ENCODE measurements at places on chromosomes 7 and 10.
A peak's percentile ranks its signal among the peaks of the same experiment; 100 is the strongest.

- DNase-seq, result no peak
Measured at GRCh38 chr10:108319434-108320222, 1155.1 kb upstream of the SORCS1 start.

GRCh38 chr7:143285470-143285778, 666 bp downstream of the TMEM139 start:
- no peak for DNase-seq

DNA sequence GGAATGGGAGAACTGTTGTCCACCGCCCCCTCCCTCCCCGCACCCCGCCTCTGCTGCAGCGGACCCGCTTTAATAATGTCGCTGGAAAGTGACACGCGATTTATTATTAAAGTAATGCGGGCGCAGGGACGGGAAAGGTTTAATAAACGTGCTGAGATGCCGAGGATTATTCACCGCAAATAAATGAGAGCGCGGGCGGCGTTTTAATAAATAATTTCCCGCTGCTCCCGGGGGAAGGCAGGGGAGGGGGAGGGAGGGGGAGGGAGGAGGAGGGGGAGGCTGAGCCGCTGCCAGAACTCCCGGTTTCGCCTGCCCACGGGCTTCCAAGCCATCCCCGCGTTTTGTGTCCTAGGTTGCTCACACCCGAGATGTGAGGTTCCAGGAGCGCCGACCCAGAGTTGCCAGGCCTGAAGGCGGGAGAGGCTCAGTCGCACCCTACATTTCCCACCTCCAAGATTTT, 5.1 kb downstream of the KAZALD1 start:
- no peak for DNase-seq

- DNase-seq, result no peak
Measured at GRCh38 chr7:143295870-143296269, 7.7 kb downstream of the CASP2 start.

GRCh38 chr7:112665709-112666108, 124.5 kb downstream of the TMEM168 start:
- peak; percentile 14 for DNase-seq

DNA sequence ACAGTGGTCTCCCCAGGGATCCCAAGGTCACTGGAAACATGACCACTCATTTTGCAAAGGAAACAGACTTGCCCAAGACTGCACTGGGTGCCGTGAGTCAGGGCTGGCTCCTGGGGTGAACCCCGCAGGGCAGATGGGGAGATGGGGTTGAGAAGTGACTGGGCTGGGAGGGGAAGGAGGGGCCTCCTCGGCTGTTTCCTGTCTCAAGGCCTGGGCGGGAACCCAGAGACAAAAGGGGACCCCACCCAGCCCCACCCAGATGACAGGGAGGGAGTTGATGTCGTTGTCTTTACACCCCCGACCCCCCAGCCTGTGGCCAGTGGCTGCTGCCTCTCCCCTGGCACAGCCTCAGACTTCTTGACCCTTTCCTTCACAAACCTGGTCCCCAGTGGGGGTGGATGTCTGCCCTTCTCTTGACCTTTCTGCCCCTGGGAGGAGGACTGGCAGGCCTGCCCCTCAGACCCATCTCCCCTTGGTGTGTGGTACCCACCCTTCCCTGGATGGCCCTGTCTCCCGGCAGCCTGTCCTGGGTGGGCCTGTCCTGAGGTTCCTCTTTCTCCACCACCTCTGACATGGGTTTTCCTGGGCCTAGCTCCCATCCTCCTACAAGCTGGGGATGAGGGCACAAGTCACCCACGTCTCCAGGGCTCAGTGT, 1.4 kb downstream of the MYO1G start:
- no peak for DNase-seq

DNA sequence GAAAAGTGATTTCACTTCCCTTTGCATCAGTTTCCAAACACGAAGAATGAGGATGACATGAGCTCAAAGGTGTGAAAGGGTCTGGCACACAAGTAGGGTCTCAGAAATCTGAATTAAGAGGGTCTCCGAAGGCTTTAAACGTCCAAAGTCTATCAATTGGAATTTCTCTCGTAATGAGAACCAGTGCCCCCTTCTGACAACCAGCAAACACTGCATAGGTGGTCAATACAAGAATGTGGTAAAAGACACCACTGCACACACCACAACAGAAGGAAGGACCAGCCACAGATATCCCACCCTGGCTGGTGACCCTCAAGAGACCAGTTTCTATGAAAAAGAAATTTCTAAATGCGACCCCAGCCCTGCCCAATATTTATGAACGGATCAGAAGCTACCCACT, 78.1 kb downstream of the CALN1 start:
- no peak for DNase-seq

- DNase-seq, result no peak
Measured at GRCh38 chr7:66099232-66099550, 15.5 kb upstream of the CRCP start.

- DNase-seq, result no peak
Measured at GRCh38 chr7:121259826-121260225, 69.0 kb upstream of the WNT16 start.

DNA sequence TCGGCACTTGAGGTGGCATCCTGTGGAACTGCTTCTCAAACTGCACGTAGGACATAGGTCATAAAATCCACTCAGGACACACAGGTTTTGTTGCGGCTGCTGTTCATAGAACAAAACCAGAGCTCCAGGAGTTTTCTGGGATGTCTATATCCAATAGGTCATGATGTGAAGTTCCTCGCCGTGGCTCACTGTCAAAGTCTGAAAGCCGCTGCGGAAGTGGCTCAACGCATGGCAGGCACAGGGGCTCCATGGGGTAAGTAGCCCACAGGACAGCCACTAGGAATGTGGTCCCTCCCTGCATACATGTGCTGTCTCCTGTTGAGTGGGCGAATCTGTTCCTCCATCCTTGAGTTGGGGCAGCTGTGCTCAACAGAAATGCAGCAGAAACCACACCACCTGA, 72.2 kb downstream of the PRKAG2 start:
- DNase-seq, result no peak

DNA sequence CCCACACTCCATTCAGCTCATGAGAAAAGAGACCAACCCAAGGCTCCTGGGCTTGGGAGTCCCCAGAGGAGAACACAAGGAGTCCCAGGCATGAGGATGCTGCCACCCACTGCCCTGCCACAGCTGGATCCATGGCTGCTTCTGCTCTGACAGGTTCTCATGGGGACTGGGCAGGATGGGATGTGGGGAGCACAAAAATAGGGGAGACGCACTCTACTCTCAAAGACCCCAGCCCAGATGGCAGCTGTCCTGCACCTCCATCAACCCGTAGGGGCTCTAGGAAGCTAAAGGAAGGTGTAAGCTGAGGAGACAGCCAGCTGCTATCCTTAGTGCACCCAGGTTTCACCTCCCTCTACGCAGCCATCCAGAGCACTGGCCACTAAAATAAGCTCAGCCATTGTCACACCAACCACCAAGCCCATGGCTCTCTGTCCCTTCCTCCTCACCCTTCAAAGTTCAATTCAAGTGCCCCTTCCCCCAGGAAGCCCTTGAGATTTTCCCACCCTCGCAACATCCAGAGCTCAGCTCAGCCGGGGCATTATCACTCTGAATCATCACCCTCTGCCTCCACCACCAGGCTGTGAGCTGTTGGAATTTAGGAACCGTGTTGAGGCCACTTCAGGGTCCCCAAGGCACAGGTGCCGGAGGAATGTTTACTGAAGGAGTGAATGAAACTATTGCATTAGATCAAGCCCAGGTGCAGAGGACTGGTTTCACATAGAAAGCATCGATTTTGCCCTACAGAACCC, 142.1 kb downstream of the GRID1 start:
- no peak for DNase-seq

- DNase-seq, result no peak
Measured at GRCh38 chr7:124422081-124422480, 343.5 kb downstream of the GPR37 start.

- DNase-seq, result peak; percentile 74
Measured at GRCh38 chr10:127556916-127557315, 7.8 kb downstream of the NPS start.

GRCh38 chr7:108561047-108561619, 8.4 kb downstream of the THAP5 start:
- no peak for DNase-seq

GRCh38 chr7:98458090-98458875, 57.4 kb upstream of the BAIAP2L1 start:
- DNase-seq, result no peak

DNA sequence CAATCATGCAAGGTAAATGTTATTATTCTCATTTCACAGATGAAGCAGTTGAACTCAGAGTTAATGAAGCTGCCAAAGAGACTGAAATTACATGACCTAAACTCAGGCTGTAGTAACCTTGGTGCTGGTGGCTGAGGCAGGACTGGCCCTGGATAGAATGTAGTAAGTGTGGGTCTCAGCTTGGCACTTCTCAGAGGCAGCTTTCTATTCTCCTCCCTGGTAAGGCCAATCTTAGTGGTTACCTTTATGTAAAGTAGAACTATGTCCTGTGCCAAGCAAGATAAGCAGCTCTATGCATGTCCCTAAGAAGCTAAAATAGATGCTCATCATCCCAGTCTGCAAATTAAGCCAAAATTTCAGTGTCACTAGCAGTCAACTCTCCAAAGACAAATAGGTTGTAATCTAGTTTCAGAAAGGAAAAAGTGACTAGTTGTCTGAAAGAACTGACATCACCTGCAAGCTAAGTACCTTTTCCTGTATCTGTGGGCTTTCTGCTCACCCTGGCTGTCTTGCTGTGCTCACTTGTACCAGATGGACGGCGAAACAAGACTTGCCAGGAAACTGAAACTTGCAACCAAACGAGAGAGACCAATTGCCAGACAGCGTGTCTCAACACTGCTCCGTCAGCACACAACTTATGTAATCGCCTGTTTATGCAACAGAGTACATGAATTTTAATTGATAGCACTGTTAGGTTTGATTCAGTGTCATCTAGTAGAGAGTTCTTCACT, 43.7 kb downstream of the CH25H start:
- DNase-seq, result no peak

DNA sequence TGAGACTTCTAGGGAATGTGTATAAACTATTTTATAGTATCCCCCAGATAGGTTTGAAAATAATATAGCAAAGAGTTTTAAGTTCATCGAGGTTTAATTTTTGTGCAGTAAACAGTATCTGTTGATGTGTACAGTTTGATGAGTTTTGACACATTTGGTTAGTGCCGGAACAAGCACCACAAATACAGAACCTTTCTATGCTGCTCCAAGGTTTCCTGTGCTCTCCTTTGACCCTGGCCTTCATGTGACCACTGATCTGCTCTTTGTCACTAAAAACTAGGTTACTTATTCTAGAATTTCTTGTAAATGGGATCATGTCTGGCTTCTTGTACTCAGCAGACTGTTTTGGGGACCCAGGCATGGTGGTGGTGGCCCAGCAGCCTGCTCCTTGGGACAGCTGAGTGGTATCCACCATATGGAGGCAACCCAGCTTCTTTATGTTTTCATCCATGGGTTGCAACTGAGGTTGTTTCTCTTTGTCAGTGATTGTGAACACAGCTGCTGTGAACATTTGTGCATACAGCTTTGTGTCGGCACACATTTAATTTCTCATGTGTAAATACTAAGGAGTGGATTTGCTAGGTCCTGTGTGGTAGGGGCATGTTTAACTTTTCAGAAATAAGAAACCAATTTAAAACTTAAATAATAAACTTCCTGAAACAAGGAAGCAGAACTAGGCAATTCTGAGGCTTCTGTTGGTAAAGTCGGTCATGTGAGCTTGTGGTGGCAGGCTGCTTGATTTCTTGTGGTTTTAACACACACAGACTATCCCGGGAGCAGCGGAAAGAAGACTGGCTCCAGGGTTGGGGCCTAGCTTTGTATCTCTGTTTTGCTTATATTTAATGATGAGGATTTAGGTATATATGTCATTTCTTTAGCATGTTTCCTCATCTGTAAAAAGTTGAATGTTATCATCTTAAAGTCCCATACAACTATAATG, 219.4 kb downstream of the ABCA13 start:
- DNase-seq, result no peak

DNA sequence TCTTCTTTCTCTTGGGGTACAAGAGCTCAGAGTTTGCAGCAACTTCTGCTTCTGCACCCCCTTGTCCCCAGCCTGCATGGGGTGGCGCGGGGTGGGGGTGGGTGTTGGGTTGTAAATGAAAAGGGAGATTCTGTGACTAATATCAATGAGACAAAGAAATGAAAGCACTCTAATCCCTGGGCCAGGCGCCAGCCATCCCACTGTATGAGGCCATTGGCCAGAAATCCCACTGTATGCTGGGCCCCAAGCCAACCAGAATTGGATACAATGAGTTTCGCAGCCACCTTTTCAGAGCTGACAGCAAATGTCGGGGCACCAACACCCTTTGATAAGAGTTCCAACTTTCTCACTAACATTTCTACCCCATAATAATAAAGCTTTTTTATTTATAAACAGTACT, 10.9 kb upstream of the PTN start:
- DNase-seq, result no peak

GRCh38 chr7:2237109-2237602, 4.4 kb upstream of the MAD1L1 start:
- DNase-seq, result no peak

DNA sequence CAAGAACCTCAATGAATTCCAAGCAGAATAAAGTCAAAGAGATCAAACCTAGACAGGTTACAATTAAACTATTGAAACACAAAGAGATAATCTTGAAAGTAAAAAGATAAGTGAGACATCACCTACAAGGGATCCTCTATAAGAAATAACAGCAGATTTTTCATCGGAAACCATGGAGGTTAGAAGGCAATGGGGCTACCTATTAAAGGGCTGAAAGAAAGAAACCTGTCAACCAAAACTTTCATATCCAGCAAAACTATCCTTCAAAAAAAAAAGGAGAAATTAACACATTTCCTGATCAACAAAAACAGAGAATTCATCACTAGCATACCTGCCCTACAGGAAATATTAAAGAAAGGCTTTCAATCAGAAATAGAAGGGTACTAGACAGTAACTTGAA, 244.9 kb downstream of the ARHGAP12 start:
- DNase-seq, result no peak

- DNase-seq, result no peak
Measured at GRCh38 chr7:157910446-157910845, 573.6 kb downstream of the DNAJB6 start.

GRCh38 chr10:60944058-60944909, at the start of gene RHOBTB1:
Gene RHOBTB1, minus strand, starts transcription at chr10:60944185. Its CDS starts 32,643 bp downstream, at chr10:60911542.
- peak; percentile 64 for DNase-seq

GRCh38 chr7:47202146-47202783, 379.6 kb downstream of the TNS3 start:
- no peak for DNase-seq

DNA sequence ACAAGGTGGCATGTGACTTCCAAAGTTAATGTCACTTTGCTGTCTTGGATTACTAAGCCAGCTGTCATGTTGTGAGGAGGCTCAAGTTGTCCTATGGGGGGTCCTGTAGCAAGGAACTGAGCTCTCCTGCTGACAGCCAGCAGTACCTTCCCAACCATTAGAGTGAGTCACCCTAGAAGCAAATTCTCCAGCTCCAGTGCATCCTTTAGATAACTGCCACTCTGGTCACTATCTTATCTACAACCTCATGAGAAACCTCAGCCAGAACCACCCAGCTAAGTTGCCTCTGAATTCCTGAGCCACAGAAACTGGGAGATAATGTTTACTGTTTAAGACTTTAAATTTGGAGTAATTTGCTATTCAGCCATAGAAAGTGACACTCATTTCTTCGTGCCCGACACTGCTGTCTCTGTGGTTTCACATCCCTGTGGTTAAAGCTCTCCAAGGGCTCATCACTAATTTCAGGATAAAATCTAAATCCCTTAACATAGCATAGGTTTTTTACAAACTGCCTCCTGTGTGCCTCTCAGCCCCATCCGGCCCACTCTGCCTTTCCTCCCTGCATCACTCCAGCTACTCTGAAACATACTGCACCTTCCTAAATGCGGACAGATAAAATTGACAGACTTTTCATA, 83.5 kb downstream of the PRR15 start:
- DNase-seq, result no peak
